ENCODE measurements at places on chromosomes 6 and 20. TPM values are rescaled to one million over a fixed set of nuclear protein-coding genes. Genes with fewer than 3 reads are reported as not detected.

- no peak for DNase-seq
These were observed 63.4 kb downstream of the QRSL1 start for GRCh38 chr6:106692819-106693208.

- no peak for DNase-seq
These were observed 65.7 kb downstream of the CTCFL start for GRCh38 chr20:57459278-57459677.

- DNase-seq, result no peak
These were observed 523.7 kb upstream of the SLC35B3 start for GRCh38 chr6:8958894-8959511.

- no peak for DNase-seq
These were observed 324 bp upstream of the LAMP5 start for GRCh38 chr20:9514072-9514460.

DNA sequence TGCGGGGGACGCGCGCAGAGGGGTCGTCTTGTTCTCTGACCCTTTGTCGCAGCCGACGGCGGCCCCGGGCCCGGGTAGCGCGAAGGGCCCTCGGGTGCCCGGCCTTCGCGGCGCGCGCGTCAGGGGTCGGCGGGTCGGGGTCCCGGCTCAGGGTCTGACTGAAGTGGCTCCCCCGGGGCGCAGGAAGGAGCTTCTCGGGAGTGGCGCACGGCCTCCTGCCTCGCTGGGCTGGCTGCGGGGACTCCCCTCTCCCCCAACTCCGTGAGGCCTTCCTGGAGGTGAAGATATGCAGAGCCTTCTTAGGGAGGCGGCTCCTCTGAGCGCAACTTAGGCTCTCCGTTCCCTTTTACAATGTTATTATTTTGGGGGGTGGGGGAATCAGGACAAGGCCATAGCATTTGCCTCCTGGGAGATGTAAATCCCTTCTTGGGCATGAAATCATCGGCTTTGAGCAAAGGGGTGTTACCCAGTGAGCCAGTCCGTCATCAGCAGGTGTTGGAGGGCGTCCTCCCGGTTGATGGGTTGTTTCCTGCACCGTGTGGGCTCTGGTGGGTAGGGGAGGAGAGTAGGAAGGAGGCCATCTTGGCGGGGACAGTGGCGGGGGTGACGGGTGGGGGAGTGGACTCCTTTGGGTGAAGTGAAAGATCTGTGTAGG lies 523 bp downstream of the CDS2 start:
- DNase-seq, result peak; percentile 40

The ALDH8A1 gene
- polyA plus RNA-seq, result 1.1 TPM

The PGC gene
- polyA plus RNA-seq, result not detected

The POM121L2 gene
- polyA plus RNA-seq, result not detected

Measured in hindlimb muscle (tissue), 1 donor.